ENCODE measurements at places on chromosomes 4 and X.

GRCh38 chrX:148611993-148612392 is 111.6 kb downstream of the AFF2 start:
- DNase-seq, result no peak

DNA sequence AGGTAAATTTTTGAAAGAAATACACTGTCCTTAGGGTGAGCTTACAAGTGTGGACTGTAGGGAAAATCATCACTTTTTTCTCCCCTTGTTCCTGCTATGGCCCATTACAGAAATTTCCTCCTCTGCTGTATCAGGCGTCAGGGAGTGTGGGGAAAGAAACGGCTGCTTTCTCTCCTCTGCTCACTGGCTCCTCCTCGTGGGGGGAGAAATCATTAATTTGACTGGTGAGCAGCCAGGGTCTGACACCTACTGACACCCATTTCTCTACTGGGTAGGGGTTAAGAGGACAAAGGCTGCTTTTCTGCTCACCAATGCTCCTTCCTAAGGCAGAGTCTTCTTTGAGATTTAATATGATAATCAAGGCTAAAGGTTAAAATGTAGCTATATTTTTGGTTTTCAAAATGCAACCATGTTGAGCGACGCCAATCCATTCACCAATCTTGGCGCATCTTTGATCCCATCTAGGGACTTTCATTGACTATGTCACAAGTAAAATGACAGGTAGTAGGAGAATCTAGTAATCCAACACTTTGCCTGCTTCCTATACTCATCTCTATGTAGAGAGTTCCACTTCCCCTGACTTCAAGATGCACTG is 25.1 kb downstream of the SETD7 start:
- peak; percentile 29 for DNase-seq

GRCh38 chrX:69522052-69522451 is 17.9 kb downstream of the NALF2 start:
- no peak for DNase-seq

DNA sequence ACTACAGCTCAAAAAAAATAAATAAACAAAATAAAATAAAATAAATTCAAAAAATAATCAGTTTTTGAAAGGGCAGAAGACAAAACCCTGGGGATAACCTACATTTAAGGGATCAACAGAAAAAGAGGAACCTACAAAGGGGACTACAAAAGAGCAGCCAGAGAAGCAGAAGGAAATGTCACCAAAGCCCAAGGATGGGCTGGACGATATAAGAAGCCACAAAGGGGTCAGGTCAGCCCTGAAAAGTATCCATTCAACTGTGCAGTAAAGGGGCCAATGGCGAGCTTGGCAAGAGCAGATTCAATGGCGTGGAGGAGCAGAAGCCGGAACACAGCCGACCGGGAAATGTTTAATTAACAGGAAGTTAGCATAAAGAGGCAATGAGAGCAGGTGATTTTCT is 16.9 kb downstream of the ACOT9 start:
- DNase-seq, result no peak

DNA sequence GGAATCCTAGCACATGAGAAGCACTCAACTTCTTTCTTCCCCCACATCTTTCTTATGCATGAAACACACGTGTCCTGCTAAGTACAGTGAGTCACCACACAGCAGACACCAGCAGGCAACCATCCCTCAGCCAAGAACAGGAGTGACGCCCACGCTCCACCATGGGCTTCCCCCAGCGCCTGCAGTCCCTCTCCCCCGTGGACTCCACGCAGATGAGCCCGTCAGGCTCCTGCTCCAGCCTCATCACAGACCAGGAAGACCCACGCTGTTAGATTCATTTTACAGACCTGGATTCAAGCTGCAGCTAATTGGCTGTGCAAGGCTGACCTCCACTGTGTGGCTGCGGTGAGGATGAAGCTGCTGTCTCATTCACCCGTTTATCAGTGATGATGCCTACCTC is 16.7 kb downstream of the HMX1 start:
- no peak for DNase-seq

DNA sequence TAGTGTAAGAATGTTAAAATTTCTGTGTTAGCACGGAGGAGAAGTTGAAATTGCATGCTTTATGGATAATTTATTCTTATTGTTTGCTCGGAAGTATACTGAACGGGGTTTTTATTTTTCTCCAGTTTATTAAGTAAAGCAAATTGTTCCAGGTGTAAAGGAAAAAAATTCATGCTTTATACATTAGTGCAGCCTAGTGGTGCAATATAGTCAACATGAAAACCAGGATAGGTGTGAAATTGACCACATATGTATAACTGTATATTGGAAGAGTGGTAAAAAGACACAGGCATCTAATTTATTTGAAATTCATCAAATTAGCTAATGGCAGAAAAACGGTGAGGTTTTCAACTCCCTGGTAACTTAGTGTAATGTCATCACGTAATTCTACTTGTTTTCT is 959 bp downstream of the BRS3 start:
- DNase-seq, result no peak

DNA sequence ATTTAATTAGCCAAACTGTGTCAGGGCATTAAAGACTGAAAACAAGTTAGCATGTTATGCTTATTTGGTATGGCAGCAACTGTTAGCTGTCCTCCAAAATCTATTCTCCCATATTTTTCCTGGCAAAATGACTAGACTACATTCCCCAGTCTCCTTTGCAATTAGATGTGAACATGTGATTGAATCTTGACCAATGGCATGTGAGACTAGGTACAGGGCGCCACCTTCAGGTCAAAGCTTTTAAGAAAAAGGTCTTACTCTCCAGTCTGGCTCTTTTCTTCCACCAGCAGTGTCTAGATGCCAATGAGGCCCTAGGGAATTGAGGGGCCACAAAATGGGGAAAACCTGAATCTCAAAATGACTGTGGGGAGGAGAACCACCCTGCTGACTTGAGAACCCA is 408.2 kb downstream of the SMARCA1 start:
- no peak for DNase-seq

DNA sequence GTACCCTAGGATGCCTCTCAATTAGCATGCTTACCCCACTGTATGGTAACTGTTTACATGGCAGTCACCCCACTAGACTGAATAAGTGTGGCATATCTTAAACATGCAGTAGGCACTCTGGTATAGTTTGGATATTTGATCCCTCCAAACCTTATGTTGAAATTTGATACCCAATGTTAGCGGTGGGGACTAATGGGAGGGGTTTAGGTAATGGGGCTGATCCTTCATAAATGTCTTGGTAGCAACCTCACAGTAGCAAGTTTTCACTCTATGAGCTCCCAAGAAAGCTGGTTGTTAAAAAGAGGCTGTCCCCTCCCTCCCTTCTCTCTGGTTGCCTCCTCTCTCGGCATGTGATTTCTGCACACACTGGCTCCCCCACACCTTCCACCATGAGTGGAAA is 10.1 kb downstream of the TMEM150C start:
- DNase-seq, result no peak

DNA sequence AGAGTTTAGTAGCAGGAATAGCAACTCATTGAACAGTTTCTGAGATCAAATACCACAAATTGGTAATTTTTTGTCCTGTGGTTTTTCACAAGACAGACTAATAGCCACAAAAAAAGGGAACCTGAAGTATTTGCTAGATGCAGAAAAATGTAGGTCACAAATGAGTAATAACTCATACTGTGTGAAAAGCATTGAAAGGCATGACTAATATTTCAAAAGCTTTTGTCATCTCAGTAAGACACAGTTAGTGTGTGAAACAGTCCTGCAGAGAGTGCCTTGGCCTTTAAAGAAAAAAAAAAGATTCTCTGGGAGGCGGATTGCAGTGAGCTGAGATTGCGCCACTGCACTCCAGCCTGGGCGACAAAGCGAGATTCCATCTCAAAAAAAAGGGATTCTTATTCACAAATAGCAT is 31.4 kb upstream of the SLC25A31 start:
- DNase-seq, result no peak

DNA sequence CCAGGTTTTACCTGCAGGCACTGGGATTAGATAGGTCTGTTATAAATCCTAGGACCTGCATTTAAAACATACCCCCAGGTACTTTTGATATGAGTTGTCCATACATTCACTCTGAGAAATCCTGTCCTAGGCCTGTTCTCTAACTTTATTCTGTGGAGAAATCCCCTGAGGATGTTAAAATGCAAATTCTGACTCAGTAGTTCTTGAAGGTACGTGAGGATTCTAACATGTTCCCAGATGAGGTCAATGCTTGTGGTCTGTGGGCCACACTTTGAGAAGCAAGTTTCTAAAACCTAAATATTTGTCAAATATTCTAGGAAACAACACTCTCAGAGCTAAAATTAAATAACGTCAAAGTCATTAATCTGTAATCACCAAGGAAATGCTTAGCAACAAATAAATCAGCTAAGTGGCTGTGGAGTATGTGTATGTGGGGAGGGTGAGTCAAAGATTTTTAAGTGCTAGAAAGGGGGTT is 101.3 kb upstream of the MAGEB16 start:
- no peak for DNase-seq

GRCh38 chrX:63363788-63364187 is 12.7 kb upstream of the SPIN4 start:
- DNase-seq, result no peak

DNA sequence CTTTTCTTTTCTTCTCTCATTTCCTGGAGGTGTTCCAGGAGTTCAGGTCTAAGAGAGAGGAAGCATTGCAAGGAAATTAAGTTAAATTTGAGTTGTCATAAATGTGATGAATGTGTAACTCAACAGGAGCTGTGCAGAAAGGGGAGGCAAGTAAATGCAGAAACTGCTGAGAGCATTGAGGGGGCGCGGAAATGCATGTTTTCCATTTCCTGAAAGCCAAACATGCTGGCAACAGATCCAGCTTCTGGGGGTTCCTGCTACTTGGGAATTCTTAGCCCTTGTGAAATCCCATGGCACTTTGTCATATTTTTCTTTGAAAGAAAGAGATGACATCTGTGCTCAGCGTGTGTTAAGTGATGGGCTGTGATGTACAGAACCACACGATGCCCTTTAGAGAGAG is 33.8 kb upstream of the NAP1L5 start:
- DNase-seq, result no peak

GRCh38 chr4:139898293-139898692 is 232.7 kb downstream of the MGST2 start:
- no peak for DNase-seq

DNA sequence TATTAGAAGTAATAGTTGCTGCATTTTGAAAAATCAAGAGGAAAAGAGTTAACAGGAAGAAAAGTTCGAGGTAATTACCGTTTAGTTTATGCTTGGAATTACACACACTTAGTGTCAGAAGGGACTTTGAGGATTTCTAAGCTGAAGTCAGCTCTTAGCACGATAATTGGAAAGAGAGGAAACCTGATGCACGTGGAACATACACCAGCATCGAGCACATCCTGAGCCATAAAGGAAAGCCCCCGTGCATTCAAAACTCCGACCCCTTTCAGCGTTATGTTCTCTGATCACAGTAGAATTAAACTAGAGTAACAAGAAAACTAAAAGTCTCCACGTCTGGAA is 400 bp upstream of the PAQR3 start:
- DNase-seq, result no peak

DNA sequence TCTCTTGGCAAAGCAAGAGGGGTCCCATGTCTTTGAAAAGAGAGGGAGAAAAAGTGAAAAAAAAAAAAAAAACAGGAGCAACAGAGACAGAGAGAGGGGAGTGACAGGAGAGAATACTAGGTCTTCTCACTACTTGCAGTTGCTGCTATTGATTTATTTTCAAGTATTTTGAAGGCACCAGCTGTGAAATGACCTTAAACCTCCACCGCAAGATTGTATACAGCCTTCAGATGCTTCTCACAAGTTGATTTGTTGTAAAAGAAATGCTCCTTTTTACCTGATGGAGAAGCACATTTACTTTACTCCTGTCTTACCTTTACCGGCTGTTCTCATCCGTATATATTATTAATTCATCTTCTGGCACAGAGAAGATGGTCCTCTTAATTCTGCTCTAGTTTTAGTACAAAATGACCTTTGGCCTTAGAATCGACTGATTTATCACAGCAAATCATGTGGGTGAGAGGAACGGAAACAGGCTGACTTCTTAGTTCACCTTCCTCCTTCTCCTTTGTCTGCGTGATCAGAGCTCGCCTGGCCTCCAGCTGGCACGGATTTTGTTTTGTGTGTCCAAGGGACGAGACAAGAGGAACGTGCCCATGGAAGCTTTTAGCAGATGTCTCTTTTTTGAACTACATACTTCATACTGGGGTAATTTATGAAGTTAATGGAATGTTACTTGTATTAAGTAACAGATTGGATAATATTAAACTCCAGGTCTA is 82.4 kb upstream of the PACRGL start:
- DNase-seq, result no peak

GRCh38 chrX:120357186-120357585 is 4.7 kb upstream of the ATP1B4 start:
- no peak for DNase-seq

Measured in stimulated activated CD4-positive, alpha-beta T cell treated with anti-CD3 and anti-CD28 coated beads, Interleukin-1b, Interleukin-23, amount 100 ng/mL, for 1 hour (primary cell).